ENCODE measurements at places on chromosomes 2 and 18.

- no peak overlapping the region for H3K4me3 ChIP-seq
- H3K36me3 ChIP-seq = no peaks in the 10 kb centered on the region
- H3K27me3 ChIP-seq = no peaks in the 10 kb centered on the region
- H3K4me1 ChIP-seq = no peaks in the 10 kb centered on the region
- no peak overlapping the region for H3K27ac ChIP-seq
Observed at GRCh38 chr18:56469582-56469981, 168.8 kb downstream of the TXNL1 start.

DNA sequence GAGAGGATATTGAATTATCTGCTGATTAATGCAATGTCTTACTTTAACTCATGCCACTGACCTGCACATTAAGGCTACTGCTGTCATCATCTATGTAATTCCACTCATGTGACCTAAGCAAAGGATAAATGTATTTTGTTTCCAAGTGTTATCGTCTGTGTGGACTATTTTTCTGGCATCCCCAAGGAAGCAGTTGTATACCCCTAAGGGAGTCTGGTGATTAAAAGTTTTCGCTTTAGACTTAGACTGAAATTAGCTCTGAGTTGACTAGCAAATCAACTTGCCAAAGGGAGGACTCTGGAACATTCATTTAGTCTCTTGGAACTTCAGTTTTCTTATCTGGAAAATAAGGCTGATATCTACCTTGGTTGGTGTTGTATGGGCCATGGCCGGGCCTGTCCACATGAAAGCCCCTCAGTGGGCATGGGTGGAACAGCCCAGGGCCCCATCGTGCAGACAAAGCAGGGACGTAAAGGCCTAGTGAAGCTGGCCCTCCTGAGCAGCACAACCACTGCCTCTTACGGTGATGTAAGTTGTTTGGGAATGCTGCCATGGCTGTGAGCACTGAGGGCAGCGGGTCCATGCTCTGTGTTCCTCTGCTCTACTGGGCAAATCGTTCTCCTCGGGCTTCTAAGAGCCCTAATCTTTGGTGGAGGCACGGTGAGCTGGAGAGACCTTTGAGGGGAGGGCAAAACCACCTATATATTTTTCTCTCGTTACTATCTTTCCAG, 144.4 kb upstream of the RNF152 start:
- H3K27me3 ChIP-seq = no peaks in the 10 kb centered on the region
- H3K27ac ChIP-seq = peak overlapping the region; percentile 20
- no peak for DNase-seq
- no peaks in the 10 kb centered on the region for H3K36me3 ChIP-seq

DNA sequence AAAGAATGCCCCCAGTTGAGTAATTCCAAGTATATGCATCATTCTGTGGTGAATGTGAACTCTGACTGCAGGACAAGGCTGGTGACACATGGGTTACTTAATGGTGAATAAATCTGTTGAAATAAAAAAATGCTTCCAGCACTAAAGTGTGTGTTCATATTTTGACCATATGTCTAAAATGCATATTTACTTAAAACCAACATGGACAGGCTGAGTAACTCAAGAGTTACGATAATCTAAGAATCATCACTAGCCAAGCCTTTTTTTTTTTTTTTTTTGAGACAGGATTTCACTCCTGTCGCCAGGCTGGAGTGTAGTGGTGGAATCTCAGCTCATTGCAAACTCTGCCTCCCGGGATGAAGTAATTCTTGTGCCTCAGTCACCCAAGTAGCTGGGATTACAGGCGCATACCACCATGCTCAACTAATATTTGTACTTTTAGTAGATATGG, 47.1 kb upstream of the CCBE1 start:
- no peak overlapping the region for H3K4me3 ChIP-seq
- no peak for DNase-seq
- H3K27me3 ChIP-seq = no peaks in the 10 kb centered on the region
- no peak overlapping the region for H3K27ac ChIP-seq
- H3K4me1 ChIP-seq = no peaks in the 10 kb centered on the region
- no peaks in the 10 kb centered on the region for H3K36me3 ChIP-seq

DNA sequence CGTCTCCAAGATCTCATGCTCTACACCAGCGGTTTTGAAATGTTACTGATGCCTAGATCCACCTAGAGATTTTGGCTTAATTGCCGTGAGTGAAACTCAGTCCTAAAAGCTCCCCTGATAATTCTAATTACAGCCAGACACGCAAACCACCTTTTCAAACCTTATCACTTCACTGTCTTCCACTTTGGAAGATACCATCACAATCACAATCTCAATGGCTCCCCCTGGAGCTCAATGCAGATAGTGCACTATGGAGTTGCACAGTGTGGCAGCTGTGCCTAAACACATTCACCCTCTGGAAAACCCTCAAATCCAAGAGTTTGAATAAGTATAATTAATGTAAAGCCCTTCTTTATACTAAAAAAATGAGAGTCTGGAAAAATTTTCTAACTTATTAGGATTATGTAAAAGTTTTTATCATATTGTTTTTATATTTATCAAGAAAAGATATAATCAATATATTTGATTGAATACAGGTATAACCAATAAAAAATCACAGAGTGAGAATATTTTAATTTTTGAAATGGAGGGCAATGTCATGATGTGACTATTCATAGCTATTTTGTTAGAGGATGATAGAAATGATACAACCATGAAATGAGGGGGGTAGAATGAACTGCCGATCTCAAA, 102.9 kb upstream of the SLC8A1 start:
- no peaks in the 10 kb centered on the region for H3K27me3 ChIP-seq
- no peak overlapping the region for H3K27ac ChIP-seq
- H3K4me1 ChIP-seq = no peaks in the 10 kb centered on the region
- H3K36me3 ChIP-seq = no peaks in the 10 kb centered on the region
- H3K4me3 ChIP-seq = no peak overlapping the region
- no peak for DNase-seq

DNA sequence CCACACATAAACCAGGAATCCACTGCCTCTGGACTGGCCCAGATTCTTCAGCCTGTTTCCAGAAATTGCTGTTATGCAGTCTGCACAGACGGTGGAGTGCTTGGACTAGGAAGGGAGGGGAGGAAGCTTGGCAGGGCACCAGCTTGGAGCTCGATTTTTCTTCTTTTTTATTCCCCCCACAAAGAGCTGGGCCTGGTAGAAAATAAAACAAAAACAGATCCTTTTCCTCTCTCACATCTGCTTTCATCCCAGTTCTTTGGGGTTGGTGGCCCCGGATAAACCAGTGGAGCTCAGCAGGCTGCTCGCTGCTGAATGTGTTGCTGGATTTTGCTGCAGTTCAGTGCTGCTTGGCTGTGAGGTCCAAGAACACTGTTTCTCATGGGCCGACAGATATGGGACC, 16.0 kb downstream of the LRRTM1 start:
- no peaks in the 10 kb centered on the region for H3K4me1 ChIP-seq
- H3K4me3 ChIP-seq = no peak overlapping the region
- no peaks in the 10 kb centered on the region for H3K36me3 ChIP-seq
- DNase-seq = no peak
- no peaks in the 10 kb centered on the region for H3K27me3 ChIP-seq

DNA sequence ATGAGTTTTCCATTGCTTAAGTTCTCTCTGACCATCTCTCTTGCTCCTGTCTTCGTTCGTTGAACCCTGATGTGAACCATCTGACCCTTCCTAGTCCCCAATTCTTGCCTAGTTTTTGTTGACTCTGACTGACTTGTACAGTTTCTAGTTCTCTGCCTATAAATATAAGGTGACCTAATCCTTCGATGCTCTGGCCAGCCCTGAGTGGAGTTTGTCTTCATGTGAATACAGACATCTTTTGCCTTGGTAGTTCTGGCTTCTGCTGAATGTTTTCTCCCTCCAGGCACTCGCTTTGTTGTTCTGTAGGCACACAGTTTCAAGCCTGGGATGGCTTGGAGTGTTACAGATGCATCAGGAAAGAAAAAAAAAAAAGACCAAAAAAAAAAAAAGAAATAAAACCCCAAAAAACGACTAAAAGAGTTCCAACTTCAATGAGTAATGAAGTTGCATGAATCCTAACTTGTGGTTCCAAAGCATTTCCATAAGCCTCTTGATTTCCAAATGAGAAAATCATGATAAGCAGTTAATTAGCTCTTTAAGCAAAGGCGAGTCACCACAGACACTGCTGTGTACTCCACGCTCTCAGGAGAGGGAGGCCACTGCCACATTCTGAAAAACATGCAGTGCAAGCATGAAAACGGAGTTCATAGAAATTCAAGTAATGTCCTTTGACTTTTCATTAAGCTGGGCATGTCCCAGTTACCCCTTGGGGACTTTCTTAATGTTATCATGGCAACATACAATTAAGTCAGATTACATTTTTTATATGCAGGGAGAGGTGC, 165.2 kb downstream of the TDRD15 start:
- H3K27me3 ChIP-seq = no peaks in the 10 kb centered on the region
- H3K27ac ChIP-seq = peak overlapping the region; percentile 75
- DNase-seq = no peak
- H3K4me1 ChIP-seq = peaks cover 7% of the 10 kb centered on the region
